ENCODE measurements at places on chromosomes 3 and 15.

GRCh38 chr3:23368731-23369130, 165.6 kb downstream of the UBE2E2 start:
- DNase-seq, result peak; percentile 51

- DNase-seq, result no peak
Measured at GRCh38 chr3:6806991-6807390, 53.9 kb upstream of the GRM7 start.

- no peak for DNase-seq
Measured at GRCh38 chr15:47124430-47125102, 592.7 kb upstream of the SEMA6D start.

DNA sequence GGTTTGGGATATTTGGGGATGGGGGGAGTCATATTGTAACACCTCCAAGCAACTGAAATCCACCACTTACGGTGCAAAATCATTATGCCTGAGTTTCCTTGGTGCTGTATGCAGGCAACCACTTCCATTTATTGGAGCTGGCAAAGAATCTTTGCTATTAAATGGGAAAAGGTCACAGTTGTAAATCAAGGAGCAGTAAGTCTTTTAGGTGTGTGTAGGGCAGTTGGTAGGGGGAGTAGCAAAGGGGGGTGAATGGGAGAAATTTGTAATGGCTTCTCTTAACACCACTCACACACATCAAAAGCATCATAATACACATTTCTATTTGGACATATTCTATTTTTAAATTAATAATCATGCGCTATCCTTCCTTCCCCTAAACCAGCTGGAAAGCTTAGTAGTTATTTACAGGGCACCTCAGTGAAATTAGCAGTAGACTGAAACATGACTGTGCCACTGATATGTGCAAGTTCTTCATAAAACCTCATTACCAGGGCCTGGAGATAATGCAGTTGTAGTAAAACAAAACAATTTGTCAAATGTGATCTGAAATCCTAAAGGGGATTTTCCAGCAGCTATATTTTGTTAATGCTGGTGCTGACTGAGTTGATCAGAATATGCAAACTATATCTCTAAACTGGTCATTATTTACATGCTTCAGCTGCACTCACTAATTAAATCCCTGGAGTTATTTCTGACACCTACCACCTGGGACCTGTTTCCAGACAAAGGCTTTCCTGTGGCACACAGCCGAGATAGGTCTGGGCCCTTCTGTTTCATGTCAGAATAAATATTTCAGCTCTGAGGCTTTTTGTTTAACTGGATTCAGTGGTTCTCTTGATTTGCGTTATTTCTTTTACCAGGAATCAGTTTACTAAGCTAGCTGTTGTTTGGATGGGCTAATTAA, 90.1 kb downstream of the B3GALNT1 start:
- DNase-seq, result no peak

DNA sequence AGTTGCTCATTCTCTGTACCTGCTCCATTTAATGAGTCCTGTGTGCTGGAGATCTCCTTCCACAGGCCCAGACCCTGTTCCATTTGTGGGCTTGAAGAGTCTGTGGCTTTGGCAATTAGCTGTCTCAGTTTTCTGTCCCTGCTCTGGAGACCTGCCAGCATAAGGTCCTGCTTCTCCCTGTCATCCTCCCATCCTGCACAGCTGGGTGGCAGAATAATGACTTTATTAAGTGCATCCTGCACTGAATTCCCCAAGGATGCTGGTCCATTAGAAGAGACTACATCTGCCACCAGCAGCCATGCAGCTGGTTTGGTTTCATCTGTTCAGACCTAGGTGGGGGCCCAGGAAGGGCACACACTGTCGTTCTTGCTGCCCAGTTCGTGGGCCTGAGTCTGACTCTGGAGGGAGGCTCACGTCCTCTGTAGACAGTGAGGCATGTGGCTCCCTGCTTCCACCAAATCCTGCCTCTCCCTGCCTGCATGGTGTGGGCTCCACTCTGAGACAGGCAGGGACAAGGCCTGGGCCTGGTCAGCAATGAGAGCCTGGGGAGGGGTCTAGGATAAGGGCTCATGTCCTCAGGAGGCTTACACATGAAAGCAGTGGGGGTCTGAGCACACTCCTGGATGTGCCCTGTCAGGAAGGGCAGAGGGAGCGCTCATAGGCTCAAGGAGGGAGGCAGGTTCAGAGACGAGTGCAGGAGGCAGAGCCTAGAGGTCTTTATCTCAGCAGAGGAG, 78.4 kb upstream of the PRR23E start:
- no peak for DNase-seq

GRCh38 chr15:69303337-69304181, 4.8 kb downstream of the PAQR5 start:
- peak; percentile 81 for DNase-seq

DNA sequence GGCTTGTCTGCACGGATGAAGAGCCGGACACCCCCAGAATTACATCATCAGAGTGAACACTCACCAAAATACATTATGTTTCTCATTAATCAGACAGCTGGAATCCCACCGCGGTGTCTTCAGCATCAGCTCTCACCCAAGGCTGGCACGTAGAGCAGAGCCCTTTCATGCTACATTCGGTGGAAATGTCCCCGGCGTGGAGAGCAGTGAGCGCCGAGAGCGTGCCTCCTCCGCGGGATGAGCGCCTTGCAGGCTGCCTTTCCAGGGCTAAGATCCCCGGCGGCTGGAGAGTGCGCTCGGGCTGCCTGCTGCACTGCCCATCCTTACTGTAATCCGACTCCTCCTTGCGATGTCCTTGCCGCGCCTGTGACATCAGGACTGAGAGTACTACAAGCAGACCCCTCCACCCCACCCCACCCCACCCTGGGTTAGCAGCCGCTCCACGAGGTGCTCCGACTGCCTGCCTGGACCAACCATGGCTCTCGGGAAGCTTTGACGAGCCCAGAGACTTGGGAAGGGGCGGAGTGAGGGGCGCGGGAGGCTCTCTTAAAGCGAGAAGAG, at the start of gene ZNF385D:
ZNF385D (minus strand) TSS at position 380 of the 561 bp plus-strand sequence; CDS start at position 86, 294 bp downstream.
- peak; percentile 55 for DNase-seq

GRCh38 chr3:197613199-197613598, 57.4 kb upstream of the BDH1 start:
- DNase-seq, result no peak

DNA sequence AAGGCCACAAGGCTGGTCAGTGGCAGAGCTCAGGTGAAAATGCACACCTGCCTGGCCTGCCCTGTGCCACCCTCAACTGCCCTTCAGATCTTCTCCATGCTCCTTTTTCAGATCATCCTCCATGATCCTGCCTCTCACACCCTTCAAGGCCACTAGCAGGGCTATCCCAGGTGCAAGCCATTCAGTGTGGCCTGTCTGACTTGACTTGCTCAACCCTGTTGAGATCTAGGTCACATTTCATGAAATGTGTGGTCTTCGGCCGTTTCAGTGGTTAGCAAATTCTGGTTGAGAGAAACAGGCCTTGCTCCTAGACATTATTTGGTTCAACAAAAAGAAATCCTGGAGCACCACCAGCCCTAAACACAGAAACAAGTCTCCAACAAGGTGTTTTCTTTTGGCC, 26.6 kb upstream of the LMCD1 start:
- no peak for DNase-seq
